ENCODE measurements at places on chromosomes 3 and 15.

DNA sequence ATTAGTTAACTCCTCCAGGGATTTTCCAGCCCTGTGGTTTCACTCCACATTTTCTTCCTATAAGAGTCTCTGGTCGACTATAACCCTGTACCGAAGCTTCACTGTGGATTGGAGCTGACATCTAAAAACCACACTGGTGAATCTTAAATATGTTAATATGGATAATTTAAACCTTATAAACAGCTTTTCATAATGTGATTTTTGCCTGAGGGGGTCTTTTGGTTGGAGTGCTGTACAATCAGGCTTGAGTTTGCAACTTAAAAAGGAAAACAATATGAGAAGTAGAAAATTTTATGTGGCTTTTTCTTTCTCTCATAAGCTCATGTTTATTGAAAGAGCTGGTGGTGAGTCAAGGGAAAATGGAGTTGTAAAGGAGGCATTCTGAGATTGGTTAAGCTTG, 313.7 kb downstream of the VPS13C start:
- DNase-seq = no peak

DNA sequence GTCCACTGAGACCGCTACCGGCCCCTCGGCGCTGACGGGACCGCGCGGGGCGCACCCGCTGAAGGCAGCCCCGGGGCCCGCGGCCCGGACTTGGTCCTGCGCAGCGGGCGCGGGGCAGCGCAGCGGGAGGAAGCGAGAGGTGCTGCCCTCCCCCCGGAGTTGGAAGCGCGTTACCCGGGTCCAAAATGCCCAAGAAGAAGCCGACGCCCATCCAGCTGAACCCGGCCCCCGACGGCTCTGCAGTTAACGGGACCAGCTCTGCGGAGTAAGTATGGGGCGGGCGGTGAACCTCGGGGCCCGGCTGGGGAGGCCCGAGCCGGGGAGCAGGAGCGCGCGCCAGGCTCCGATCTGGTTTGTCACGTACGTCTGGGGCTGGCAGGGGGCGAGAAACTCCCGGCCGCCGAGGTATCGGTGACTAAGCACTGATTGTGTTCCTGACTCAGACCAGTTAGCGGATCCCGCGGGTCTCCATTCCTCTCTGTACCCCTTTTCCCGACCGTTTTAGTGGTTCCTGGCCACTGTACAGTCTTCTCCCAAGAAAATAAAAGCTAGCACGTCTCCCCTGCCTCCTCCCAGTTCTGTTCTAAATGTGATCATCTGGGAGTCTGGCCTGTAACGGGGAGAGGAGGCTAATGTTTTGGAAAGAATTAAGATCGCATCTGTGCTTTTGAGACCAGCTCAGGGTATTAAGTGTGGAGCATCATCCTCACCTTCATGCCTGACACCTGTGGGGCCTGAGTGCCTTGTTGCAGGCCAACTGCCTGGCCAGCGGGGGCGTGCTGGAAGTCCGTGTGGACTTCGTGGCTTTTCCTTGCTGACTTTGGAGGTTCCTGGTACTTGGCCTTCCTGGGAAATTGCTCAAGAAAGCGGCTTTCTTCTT, 691 bp downstream of the MAP2K1 start:
- peak; percentile 81 for DNase-seq

DNA sequence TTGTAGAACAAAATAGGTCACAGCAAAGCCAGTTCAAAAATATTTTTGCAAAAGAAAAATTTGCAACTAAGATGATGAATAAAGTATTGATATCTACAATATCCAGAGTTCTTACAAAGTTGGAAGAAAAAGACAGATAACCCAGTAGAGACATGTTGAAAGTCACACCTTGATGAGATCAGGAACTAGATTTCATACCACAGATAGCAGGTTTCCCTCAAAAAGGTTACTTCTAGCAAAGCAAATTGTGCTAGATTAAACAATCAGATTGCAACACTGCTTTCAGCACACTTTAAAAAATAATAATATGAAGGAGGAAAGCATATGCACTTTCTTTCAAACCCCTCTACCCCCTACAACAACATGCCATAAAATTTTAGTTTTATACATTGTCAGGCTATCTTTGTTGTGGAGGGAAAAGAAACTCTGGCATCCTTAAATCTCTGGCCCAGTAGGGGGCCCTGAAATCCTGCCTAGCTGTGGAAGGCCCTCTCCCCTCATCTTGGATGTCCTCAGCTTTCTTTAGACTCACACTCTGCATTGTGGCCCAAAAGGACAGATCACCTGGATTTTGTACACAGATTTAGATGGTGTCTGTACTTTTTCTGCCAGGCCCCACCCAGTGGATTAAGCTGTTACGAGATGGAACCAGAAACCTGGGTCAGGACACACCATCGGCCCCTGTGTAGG, 50.9 kb downstream of the CCR3 start:
- DNase-seq = no peak

DNA sequence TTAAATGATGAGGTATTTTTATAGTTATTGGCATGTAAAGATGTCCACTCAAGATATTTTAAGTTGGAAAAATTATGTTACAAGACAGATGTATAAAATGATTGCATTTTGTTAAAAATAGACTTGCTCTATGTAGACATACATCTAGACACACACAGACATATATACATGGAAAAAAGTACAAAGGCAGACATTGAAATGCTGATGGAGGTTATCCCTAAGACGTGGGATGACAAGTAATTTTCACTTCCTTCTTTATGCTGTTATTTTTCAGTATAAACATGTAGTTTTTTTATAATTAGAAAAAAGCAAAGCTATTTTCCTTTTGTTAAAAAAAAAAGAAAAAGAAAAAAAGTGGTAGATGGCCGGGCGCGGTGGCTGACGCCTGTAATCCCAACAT, 7.2 kb downstream of the HOMER2 start:
- DNase-seq = no peak

All from fibroblast of skin of right biceps (primary cell).